ENCODE measurements at places on chromosomes 12 and 14.
A peak's percentile ranks its signal among the peaks of the same experiment; 100 is the strongest.

DNA sequence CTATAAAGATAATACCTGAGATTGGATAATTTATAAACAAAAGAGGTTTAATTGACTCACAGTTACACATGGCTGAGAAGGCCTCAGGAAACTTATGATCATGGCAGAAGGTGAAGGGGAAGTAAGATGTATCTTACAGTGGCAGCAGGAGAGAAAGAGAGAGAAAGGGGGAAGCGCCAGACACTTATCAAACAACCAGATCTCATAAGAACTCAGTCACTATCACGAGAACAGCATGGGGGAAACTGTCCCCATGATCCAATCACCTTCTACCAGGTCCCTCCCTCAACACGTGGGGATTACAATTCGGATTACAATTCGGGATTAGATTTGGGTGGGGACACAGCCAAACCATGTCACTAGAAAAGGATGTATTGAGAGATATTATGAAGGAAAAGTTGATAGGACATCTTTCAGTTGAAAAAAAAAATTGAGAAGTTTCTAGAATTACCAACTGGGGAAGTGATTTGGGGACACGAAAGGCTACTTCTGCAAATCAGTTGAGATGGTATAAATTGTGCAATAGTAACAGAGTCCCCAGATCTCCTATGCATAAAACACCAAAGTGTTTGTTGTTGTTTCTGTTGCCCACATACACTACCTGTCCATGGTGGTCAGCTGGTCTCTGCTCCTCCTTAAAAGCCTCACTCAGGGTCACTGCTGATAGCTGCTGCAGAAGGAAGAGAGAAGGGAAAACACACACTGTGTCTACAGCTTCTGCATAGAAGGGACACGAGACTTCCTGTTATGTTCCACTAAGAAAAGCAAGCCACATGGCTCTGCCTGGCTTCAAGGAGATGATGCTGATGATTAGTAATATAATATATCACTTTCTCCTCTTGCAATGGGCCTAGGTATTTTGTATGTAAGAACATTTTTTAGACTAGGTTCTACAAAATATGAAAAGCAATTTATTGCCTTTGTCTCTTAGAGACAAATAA, 465.5 kb downstream of the PDZRN4 start:
- no peak for DNase-seq

DNA sequence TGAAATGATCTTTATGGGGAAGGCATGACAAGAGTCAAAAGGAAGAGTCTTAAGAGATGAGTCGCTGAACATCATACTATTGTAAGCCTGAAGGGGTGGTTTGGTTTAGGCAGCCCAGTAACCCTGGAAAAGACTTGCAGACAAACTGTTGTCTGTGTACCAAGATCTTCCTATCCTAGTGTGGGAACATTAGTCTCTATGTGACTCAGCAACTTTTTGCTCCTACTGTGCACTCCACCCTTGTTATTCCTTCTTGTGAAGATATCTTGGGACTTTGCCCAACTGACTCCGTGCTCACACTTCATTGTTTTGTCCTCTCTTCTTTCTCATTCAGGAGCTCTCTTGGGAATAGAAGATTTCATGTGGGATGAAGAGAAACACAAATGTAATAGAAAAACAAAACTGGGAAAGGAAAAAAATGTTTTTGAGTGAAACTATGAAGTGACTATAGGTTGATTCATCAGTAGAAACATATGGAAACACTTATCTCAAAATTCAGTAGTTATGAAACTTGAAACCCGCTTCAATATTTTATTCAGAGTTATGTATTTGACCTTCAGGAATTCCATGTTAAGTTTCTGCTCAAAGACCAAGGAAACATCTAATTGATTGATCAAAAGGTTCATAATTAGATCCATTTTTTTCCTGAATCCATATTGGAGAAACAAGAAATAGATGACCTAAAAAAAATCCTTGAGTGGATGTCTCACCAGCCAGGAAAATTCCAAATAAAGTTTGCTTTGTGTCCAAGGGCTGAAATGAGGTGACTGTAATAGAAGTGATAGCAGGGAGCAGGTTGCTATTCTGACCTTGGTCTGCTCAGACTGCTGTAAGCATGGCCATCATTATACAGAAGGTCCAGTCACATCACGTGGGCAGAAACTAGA, 67.2 kb downstream of the BTG1 start:
- no peak for DNase-seq

DNA sequence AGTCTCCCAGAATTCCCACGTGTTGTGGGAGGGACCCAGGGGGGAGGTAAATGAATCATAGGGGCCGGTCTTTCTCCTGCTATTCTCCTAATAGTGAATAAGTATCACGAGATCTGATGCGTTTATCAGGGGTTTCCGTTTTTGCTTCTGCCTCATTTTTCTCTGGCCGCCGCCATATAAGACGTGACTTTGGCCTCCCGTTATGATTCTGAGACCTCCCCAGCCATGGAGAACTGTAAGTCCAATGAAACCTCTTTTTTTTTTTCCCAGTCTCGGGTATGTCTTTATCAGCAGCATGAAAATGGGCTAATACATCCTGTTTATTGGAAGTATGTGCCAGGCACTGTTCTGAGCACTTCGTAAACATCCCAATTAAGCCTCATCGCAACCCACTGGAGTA, 788 bp downstream of the KRT72 start:
- DNase-seq, result no peak

GRCh38 chr14:101887219-101887618, 77.2 kb upstream of the DYNC1H1 start:
- no peak for DNase-seq

GRCh38 chr12:100376161-100376560, 19.3 kb downstream of the SLC17A8 start:
- DNase-seq, result no peak

DNA sequence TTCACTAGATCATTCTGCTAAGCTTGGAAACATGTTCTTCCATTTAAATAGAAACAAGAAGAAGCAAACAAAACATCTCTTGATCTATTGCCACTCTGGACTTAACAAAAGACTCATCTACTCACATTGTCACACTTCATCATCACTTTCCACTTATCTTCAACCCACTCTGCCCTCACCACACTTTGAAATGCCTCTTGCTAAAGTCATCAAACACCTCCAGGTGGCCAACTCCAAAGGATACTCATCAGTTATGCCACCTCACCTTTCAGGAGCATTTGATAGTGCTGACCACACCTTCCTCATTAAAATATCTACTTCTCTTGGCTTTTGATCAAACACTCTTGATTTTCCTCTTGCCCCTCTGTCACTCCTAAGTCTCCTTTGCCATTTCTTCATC, 7.2 kb downstream of the EFCAB11 start:
- no peak for DNase-seq

DNA sequence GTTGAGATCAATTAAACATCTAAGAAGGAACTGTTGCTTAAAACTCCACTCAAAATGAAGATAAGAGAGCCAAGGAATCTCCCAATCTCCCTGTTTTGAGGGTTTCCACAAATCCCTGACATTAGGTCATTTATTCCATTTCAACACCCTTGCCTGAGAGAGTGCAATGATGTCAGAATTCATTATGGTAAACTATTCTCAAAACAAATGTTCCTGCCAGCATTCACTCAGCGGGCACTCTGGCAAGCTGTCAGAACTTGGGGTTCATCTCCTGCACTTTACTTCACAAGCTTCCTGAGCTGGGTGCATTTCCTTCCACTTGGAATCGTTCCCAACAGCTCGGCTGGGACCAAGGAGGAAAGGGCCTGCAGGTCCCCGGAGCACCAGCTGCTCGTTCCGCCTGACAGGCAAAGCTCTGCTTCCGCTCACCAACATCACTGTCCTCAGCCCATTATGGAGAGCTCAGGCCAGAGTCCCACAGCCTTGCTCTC, 117.8 kb downstream of the TTC7B start:
- DNase-seq, result peak; percentile 91

GRCh38 chr12:29517264-29517663, 19.8 kb upstream of the OVCH1 start:
- no peak for DNase-seq

- no peak for DNase-seq
Measured at GRCh38 chr14:36067428-36068187, 108.9 kb downstream of the PTCSC3 start.

- DNase-seq, result no peak
Measured at GRCh38 chr14:74959596-74960180, 4.3 kb upstream of the PGF start.

DNA sequence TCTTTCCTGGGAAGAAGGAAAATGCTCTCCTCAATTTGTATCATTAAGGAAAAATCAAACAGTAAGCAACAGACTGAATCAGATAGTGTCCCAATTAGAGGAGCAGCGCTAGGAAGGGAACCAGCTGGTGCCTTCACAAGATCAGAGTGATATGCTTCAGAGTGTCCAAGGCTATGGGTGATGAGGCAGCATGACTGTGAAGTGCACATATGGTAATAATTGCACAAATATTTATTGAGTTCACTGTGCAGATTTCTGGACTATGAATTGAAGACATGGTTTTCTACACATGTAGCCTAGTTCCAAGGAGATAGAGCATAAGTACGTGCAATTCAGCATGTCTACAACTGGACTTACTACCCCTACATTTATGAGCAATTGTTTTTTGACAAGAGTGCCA, 78.8 kb upstream of the EVL start:
- peak; percentile 59 for DNase-seq

DNA sequence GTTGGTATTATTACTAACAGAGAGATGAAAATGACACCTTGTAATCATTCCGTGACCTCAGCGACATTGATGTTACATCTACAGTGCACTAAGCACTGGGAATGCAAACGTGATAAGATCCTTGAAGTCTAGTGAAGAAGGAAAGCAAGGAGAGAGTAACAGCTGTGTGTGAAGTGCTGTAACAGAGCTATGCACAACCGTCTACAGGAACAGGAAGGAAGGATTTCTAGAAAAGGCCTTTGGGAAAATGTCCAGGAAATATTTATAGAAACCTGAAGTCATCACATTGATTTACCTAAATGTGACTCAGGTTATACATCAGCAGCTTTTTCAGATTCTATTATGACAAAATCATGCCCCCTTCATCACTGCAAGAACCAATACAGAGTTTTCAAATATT, 304.2 kb upstream of the AMIGO2 start:
- no peak for DNase-seq
